ENCODE measurements at places on chromosomes 2 and 18.
A peak's percentile ranks its signal among the peaks of the same experiment; 100 is the strongest.

DNA sequence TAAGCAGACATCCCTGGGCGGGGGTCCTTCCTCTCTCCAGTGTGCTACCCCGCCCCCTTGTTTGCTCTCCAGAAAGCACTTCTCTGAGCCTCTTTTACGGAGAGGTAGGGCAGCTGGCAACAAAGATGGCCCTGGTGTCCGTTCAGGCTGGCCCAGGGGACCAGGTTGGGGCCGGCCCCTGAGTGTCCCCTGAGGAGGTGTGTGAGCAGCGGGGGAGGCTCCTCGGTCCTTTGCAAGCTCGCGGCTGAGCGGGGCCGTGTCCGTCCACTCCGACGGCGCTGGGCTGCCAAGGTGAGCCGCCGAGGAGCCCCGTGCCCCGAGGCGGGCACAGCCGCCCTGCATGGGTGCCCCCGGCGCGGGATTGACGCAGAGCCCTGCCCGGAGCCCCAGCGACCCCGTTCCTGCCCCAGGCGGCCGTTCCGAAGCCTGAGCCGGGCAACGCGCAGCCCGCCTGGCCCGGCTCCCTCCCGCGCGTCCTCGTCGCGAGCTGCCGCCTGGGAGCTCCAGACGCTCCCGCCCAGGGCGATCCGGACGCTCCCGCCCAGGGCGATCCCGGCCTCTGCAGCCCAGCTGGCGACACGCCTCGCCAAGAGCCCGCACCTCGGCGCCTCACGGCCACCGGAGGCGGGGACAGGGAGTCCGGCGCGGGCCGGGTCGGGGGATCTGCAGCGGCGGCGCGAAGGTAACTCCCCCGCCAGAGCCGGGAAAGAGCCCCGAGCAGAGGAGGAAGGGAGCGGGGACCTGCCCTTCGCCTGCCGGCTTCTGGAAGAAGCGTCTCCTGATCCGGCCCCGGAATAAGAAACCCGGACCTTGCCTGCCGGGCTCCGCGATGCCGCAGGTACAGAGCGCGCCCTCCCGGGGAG lies at the start of gene PROKR1:
PROKR1 (plus strand) TSS at position 569 of the 863 bp plus-strand sequence. CDS start 2,243 bp downstream, outside the sequence.
- peak; percentile 59 for DNase-seq

DNA sequence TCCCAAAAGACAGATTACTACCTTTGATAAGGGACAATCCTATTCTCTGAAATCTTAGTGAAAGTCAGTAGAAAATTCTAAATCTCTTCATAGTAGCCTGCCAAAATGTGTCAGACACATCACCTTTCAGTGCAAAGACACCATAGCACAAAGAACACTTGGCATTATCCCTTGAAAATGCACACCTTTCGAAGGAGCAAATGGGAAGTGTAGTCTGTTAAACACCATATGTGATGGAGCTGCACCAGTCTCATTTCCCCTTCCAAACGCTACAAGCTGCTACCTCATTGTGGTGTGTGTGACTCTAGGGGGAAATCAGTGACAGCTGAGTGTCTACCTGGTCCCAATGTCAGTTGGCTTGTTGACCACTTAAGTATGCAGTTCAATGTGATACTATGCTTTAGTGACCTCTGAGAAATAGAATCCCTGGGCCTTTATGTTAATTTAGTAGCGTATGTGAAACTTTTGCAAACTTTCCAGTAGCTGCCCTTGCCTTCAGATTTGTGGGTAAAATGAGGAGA lies 551.7 kb downstream of the ARHGAP15 start:
- no peak for DNase-seq

GRCh38 chr2:229910147-229910831 lies 11.5 kb downstream of the TRIP12 start:
- DNase-seq = no peak

DNA sequence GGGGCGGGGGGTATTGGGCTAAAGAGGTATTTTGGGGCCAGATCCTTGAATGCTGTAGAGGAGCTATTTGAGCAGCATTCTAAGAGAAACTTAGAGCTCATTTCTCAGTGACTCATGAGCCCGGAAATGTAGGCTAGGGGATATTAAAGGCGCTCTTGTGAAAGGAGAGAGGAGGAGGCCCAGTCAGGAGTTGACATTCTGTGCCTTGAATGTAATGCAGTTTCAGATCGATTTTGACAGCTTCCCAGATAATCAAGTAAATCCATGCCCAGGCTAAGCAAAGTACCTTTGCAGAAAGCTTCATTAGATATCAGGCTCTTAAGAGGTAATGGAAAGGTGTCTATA lies 1.5 kb downstream of the CAB39 start:
- peak; percentile 80 for DNase-seq

DNA sequence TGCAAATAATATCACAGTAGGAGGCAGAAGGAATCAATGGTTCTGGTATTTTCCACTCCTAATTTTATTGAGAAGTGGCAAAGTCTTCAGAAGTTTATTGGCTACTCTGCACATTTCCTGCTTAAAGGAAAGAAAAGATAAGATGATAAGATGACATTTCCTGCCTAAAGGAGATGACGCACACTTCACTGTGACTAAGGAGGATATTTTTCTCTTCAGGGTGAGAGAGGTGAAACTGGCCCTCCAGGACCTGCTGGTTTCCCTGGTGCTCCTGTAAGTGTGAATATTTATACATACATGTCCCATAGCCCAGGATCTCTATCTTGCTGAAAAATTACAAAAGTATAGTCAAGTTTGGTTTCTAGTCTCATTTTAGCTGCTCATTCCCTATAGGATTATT lies 27.9 kb downstream of the COL3A1 start:
- DNase-seq = no peak

DNA sequence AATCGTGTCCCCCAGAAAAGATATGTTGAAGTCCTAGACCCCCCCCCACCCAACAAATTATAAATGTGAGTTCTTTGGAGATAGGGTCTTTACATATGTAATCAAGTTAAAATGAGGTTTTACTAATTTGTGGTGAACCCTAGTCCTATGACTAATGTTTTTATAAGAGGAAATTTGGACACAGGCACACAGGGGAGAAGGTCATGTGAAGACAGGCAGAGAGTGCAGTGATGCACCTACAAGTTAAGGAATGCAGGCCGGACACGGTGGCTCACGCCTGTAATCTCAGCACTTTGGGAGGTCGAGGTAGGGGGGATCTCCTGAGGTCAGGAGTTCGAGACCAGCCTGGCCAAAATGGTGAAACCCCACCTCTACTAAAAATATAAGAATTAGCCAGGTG lies 5.8 kb upstream of the PMAIP1 start:
- DNase-seq = no peak

DNA sequence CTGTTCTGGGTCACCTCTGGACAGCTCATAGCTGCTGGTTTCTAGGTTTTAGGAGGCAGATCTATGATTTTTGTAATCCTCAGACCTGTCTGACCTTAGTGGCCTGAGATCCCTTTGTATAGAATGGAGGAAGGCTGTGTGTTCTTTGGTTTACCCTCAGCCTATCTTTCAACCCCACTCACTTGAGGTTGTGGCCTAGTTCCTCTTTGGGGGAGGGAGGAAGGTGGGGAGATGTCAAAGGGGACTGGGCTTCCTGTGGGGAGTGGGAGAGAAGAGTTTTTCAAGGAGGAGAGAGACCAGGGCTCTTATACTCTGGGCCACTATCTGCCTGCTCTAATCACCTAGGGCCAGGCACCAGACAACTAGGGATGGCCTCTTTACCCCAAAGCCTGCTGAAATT lies 28.5 kb downstream of the SEMA4F start:
- no peak for DNase-seq
